ENCODE measurements at places on chromosomes 16 and 17. TPM values are rescaled to one million over a fixed set of nuclear protein-coding genes. Genes with fewer than 3 reads are reported as not detected.

DNA sequence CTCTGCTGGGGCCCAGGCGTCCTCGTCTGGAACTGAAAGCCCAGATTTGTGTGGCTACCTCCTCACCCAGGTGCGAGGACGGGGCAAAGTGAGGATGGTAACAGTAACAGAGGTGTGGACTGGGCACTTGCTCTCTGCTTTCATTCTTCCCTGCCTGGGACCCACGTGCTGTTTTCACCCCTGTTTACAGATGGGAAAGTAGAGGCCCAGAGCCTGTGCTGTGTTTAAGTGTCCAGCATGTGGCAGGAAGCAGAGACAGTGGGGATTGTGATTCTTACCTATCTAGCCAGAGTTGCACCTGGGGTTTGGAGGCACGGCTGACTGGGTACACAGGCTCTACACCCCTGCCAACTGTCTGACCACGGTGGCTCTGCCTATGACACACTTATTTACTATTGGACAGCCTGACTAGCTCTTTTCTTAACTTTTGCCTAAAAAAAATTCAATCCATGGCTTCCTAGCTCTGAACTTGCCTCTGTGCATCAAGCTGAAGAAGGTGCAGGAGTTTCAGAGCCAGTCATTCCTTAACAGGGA is 155.4 kb downstream of the CLEC16A start:
- no peak for DNase-seq

GRCh38 chr16:89040391-89040790 is 53.3 kb upstream of the ACSF3 start:
- no peak for DNase-seq

- DNase-seq: no peak
These were observed 650.4 kb upstream of the RBFOX1 start for GRCh38 chr16:6682142-6682811.

Gene ZNF276
- 71.4 TPM for total RNA-seq

DNA sequence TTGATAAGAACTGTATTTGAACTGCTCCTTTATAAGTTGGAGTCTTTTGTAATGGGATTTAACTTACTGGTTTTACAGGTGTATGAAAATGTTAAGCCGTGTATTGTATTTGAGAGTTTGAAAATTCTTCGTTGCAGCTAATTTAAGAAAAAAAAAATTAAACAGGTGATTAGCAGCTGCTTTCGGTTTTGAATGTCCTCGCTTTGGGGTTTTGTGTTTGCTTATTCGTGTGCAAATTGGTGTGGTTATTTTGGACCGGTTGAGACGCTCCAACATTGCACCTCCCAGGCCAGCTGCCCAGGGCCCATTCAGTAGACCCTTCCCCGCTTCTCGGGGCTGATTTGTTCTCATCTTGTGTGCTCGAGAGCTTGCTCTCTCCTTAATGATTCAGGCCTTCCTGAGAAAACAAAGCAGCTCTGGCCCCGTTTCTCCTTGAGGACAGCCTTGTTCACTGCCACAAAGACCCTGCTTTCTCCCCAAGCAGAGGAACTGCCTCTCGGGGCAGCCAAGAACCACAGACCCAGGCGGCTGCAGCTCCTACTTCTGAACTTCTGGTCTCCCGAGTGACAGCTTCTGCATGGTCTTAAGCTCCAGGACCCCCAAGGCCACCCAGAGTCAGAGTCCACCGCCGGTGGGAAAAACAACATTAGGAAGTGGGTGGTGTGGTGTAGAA is 100.5 kb downstream of the MSI2 start:
- no peak for DNase-seq

Gene TPSD1
- 0.54 TPM for total RNA-seq

- no peak for DNase-seq
These were observed 40.9 kb downstream of the USP10 start for GRCh38 chr16:84740596-84741116.

DNA sequence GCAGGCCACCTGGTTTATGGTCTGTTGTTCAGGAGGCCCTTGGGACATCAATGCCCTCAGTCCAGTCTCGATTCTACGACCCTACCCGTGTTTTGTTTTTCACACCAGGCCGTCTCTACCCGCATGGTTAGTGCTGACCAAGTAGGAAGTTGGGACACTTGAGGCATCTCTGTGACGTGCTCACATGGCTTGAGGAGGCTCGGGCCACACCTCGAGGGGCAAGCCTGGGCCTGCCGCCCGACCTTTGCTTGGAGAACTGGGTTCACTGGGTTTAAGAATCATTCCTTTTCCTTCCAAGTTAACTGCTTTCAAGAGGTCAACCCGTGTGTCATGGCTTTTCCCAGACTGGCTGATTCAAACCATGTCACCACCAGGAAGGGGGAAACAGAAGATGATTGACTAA is 86.8 kb downstream of the CMIP start:
- no peak for DNase-seq

- no peak for DNase-seq
These were observed 22.6 kb downstream of the MAP3K3 start for GRCh38 chr17:63644846-63645245.

DNA sequence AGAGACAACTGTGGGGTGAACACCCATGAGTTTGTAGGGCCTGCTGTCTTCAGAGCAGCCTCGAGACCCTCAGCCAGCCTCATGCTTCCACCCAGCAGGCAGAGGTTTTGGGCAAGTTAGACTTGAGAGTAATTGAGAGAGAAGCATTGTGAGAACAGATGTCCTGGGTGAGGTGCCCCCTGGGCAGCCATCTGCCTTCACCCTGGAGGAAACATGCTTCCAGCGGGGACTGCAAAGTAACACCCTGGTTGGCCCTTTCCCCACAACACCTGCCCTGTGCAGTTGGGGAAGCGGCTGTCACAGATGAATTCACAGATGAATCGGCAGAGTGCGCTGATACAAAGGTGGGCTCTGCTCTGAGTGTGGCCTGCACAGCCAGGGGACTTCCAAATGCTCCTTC is 23.4 kb downstream of the ATPAF2 start:
- no peak for DNase-seq

DNA sequence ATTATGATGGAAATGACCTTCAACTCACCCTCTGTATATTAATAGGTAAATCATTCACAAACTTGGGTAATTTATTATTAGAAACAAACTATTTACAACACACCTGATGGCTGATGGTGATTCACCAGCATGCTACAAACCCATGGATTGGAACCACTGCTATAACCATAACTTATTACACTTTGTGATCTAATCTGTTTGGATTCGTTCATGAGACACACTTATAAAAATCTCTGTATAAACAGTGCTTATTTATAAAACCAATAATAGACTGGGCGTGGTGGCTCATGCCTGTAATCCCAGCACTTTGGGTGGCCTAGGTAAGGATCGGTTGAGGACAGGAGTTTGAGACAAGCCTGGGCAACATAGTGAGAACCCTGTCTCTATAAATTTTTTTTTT is 16.0 kb downstream of the SMIM36 start:
- no peak for DNase-seq

DNA sequence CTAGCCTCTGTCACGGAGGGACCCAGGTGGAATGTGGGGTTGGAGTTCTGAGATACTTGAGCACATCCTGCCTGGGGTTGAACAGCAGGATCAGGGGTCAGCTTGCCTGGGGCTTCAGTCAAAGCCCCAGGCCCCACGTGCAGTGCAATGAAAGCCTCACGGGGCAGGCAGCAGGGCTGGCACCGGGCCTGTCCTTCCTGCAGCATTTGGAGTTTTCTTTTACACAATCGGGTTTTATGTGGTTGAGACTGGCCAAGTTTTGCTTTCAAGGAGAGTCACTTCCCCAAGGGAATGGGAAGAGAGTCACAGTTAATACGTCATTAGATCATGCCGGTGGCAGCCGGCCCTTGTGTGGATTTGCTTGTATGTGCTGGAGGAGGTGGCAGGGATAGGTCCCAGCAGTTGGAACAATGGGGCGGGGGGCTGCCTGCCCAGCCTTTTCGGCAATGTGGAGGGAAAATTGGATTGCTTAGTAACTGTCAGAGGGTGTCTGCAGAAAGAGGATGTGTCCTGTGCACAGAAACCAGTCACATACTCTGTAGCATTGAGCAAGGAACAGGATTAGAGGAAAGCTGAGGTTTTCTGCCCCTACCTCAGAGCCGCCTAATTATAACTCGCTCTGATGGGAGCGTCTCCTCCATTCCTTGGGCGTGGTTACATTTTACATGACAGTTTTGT is 4.5 kb downstream of the RMI2 start:
- DNase-seq: no peak

DNA sequence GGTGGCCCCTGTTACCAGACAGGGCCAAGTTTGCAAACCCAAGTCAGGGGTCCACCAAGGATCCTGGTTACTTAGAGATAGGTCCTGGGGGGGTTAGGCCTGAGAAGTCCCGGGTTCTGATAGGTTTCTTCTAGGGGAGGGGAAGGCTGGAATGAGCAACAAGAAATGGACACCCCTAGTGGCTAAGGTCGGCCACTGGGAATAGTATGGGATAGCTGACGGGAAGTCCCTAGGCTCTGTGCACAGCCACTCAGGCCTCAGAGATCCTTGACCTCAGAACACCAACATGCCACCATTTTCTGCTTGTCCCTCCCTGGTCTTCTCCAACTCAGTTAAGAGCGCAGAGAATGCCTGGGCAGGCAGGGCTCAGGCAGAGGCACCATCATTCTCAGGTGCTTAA is 13.4 kb downstream of the TK2 start:
- DNase-seq: no peak

- DNase-seq: no peak
These were observed 19.9 kb downstream of the RPH3AL start for GRCh38 chr17:332558-333322.

Gene ECI1
- total RNA-seq: 53.9 TPM

GRCh38 chr16:1108299-1109252 is 12.5 kb upstream of the C1QTNF8 start:
- no peak for DNase-seq

DNA sequence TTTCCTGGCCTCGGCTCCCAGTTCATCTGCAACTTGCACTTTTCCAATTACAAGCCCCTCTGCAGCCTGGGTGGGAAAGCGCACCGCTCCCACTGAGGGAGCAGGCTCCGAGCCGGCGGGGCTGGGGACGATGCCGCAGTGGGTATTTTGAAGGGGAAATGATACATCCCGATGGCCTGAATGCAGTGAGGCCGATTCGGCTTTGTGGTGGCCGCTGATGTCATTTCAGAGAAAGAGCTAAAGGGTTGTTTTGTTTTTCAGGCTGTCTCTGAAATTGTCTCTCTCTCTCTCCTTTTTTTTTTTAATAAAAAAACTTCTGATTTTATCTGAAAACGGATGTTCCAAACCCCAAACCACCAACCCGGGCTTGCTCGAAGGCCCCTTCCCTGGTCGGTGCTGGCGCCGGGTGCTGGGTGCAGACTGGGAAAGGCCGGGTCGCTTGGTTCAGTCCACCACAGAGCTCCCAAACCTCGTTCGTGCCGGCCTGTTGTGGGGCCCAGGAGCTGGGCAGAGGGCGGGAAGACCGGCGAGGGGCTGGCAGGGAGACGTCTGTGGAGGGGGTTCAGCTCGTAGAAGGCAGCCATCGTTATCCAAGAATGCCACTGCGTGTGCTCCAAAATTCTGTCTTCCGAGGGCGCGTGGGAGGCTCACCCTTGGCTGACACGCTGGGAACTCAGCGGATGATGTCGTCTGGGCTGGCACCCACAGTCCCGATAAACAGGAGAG is 102.8 kb downstream of the FOXL1 start:
- no peak for DNase-seq

GRCh38 chr16:67150833-67151396 is at the start of gene B3GNT9:
TSS of gene B3GNT9 (minus strand) at chr16:67150998. CDS start at chr16:67150485, 513 bp downstream.
- no peak for DNase-seq

Measured in hematopoietic multipotent progenitor cell (in vitro differentiated cells).